Activated CD4-positive, alpha-beta T cell treated with anti-CD3 and anti-CD28 coated beads, Interleukin-2, amount 50 U/mL, for 4 hours (primary cell): ENCODE measurements at places on chromosomes 16 and 17.

GRCh38 chr17:74763565-74764387 lies 12.4 kb downstream of the NAT9 start:
- DNase-seq = no peak

GRCh38 chr16:1337486-1337885 lies 4.0 kb downstream of the BAIAP3 start:
- DNase-seq = no peak

- no peak for DNase-seq
Measured at GRCh38 chr17:7203391-7203790, 16.2 kb downstream of the DLG4 start.

DNA sequence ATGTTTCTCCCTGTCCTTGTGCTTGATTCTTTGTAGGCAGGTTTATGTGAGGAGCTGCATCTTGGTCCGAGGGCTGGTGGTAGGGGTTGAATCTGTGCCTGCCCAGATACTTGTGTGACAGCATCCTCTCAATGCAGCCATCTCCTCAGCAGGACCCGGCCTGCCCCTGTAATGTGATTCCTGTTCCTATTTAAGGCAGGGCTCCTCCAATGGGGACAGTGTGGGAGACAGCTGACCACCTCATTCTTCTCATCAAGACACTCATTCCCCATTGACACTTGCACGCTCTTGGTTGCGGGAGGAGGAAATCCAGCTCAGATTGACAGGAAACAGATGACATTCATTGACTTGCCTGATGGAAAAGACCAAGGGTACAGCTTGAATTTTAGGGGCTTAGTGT lies 384.5 kb downstream of the CPPED1 start:
- DNase-seq = no peak

DNA sequence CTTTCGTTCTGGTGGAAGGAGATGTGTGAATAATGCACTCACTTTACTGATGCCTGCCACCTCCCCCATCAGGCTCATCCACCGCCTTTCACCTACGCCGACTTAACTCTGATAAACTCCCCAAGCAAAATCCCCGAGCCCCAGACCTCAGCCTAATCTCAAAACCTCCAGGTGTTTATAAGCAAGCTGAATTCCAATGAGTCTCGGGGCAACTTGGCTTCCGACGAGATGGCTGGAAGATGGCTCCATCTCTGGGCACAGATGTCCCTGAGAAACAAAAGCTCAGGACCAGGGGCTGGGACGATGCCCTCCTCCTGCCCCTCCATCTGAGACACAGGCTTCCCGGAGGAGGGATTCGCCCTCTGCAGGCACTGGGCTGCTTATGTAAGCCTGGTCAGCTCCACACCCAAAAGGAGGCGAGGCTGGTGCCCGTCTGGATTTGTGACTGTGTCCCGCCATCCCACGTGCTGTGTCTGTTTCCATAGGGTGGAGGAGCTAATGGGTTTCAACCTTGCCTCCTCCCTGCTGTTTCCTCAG lies 386.4 kb upstream of the TNRC6C start:
- DNase-seq = no peak

- DNase-seq = no peak
Measured at GRCh38 chr16:84836234-84836647, 16.5 kb downstream of the CRISPLD2 start.

DNA sequence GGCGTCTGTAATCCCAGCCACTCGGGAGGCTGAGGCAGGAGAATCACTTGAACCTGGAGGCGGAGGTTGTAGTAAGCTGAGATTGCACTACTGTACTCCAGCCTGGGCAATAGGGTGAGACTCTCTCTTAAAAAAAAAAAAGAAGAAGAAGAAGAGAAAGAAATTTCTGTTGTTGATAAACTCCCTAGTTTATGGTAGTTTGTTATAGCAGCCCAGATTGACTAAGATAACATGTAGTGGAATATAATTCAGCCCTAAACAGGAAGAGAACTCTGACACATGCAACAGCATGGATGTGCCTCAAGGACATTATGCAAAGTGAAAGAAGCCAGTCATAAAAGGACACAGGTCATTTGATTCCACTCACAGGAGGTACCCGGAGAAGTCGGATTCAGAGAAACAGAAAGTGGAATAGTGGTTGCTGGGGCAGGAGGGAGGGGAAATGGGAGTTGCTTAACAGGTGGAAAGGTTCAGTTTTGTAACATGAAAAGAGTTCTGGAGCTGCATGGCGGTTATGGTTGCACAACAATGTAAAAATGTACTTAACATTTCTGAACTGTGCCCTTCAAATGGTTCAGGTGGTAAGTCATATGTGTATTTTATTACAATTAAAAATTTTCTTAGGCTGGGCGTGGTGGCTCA lies 26.0 kb upstream of the PRM1 start:
- DNase-seq = no peak
